Mesenteric fat pad (tissue), 1 donor: ENCODE measurements at places on chromosomes 3 and 15.

DNA sequence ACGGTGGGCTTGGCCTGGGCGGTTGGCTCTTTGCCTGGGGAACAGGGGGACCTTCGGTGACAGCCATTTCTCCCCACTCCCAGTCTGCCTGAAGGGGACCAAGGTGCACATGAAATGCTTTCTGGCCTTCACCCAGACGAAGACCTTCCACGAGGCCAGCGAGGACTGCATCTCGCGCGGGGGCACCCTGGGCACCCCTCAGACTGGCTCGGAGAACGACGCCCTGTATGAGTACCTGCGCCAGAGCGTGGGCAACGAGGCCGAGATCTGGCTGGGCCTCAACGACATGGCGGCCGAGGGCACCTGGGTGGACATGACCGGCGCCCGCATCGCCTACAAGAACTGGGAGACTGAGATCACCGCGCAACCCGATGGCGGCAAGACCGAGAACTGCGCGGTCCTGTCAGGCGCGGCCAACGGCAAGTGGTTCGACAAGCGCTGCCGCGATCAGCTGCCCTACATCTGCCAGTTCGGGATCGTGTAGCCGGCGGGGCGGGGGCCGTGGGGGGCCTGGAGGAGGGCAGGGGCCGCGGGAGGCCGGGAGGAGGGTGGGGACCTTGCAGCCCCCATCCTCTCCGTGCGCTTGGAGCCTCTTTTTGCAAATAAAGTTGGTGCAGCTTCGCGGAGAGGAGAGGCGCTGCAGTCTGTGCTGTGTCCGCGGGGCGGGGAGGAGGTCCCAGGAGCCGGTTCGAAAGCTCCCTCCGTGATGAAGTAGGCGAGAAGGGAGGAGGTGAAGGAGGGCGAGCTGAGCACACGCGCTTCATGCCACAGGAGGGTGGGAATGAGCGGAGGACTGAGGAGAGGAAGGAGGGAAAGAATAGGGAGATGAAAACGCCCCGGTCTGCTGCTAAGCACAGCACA is 9.6 kb downstream of the CLEC3B start:
- no peak for DNase-seq

DNA sequence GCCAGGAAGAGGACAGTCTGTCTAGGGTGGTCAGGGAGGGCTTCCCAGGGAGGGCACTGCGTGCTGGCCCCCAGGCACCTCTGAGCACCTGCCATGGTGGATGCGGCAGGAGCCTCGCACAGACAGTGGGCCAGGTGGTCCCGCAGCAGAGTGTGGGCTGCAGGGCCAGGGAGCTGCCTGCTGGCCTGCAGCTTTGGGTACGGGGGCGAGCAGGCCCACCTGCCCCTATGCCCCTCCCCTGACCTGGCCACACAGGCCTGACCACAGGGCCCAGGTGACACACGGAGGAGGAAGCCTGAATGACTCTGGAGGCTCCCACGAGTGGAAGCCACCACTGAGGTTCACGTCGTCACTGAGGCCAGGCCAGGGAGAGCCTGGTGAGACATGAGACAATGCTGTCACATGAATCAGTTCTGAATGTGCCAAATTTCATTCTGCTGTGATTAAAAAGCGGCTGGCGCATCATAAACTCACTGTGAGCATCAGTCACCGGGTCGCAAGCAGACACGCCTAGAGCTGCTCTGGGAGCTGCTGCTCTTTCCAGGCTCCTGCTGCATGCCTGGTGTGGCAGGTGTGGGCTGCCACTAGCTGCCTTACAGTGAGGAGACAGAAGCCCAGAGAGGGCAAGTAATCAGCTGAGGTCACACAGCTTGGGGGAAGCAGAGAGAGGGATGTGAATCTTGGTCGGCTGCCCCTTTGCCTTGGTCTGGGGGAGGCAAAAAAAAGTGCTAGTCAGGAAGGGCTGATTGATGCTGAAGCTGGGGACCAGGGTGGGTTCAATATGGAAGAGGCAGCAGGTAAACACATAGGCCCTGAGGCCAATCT is 39.5 kb upstream of the IQSEC1 start:
- DNase-seq: no peak

- no peak for DNase-seq
Measured at GRCh38 chr3:32818970-32819511, 1.2 kb downstream of the TRIM71 start.

DNA sequence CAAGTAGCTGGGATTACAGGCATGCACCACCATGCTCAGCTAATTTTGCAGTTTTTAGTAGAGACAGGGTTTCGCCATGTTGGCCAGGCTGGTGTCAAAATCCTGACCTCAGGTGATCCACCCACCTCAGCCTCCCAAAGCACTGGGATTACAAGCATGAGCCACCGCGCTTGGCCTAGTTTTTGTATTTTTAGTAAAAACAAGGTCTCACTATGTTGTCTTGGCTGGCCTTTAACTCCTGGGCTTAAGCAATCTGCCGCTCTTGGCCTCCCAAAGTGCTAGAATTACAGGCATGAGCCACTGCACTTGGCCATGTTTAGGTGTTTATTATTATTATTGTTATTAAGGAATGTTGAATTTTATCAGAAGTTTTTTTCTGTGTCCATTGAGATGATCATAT is 14.7 kb downstream of the IL16 start:
- no peak for DNase-seq

- DNase-seq: no peak
Measured at GRCh38 chr3:8767667-8768363, 1.6 kb downstream of the OXTR start.

DNA sequence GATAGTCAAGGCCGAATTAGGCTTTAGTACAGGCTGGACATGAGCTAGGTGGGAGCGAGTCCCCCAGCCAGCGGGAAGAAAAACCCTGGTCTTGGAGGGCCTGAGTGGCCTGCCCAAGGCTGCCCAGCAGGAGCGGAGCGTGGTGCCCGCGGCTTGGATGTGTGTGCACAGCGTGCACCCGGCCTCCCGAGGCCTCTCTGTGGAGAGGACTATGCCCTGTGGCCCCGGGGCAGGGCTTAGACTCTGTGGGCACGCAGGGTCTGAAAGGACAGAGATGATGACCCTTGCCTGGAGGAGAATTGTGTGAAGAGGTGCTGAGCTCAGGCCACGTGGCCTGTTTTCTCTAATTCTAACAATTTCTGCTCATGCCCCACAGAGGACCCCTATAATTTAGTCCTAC is 124.6 kb upstream of the IQSEC1 start:
- DNase-seq: no peak

- DNase-seq: no peak
Measured at GRCh38 chr3:50807266-50807665, 132.5 kb downstream of the DOCK3 start.

GRCh38 chr3:157310329-157311052 is 126.2 kb upstream of the PTX3 start:
- DNase-seq: no peak

GRCh38 chr3:127585813-127586413 is 4.6 kb downstream of the TPRA1 start:
- no peak for DNase-seq

DNA sequence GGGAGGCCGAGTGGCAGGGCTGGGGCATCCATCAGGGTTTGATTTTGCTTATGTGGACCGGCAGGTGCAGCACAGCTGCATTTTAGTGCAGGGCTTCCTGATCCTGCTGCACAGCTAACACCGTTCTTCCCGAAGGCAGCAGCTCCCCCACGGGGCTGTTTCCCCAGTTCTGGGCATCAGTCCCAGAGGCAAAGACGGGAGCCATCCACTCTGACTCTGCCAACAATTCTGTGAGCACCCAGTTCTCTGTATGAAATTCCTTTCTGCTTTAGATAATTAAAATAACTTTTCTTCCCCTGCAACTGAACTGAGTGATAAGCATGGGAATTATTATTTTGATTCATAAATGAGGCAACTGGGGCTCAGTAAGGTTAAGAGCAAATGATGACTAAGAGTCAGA is 262.9 kb upstream of the ATP10A start:
- no peak for DNase-seq

- no peak for DNase-seq
Measured at GRCh38 chr3:73419179-73419803, 205.4 kb downstream of the PDZRN3 start.

GRCh38 chr15:69606144-69606543 is 153.5 kb downstream of the RPLP1 start:
- DNase-seq: no peak

DNA sequence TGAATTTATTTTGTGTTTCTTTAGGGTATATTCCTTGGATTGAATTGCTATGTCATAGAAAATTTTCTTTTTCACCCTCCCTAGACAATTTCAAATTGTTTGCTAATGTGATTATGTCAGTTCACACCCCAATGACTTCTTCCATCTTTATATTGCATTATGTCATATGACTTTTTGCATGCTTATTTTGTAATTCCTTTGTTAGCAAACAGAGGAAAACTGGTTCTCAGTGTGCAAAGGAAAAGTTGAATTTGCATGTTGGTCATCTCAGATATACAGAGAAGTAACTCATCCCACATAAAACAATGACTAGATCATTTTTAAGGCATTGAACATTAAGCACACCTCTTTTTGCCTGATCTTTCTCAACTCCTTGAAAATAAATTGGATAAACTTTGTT is 3.3 kb upstream of the RNF13 start:
- no peak for DNase-seq

DNA sequence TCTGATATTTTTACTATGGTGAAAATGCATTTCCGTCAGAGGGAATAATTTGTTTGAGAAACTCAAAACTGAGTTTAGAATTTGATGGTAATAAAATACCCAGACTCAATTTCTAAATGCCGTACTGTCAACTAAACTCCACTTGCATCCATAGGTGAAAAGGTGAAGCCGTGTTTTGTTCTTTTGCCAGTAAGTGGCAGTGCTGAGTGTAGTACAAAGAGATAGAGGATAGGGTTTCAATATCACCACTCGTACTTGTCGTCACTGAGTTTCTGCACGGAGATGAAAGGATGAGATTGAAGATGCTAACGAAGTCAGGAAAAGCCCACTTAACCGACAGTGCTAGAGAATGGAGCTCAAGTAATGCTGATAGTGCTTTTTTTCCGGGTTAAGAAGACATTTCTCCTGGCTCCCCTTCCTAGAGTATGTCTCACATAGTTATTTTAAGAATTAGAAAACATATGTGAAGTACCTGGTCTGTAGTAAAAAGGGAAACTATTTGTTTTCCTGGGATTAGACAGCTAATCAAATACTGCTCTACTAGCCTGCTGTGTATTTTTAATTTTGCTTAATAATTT is 345.1 kb downstream of the IL5RA start:
- no peak for DNase-seq

DNA sequence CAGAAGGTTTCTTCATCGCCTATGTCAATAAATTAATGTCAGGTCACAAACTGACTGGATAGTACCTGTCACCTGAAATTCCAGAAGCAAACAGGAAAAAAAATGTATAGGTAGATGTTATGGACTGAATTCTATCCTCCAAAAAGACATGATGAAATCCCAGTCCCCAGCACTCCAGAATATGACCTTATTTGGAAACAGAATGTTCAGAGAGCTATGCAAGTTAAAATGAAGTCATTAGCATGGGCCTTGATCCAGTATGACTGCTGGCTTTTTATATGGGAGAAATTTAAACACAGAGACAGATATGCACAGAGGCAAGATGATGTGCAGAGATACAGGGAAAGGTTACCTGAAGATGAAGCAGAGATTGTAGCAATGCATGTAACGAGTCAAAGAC is 953.4 kb downstream of the ZPLD1 start:
- DNase-seq: no peak

DNA sequence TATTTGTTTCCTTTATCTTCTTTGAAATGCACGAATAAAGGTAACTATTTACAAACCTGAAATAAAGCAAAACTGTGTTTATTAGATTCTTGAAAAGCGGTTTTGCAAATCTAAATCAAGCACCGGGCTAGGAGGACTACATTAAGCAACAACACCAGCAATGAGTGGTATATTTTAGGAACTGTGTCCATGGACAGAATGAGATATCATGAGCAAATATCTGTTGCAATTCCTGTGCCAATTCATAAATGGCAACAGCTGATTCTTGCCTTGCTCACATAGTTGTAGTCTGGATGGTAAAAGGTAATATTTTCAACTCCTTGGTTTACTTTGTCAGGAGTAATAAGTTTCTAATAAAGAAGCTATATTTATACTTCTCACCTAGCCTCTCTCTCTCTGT is 403.3 kb downstream of the LPP start:
- no peak for DNase-seq

DNA sequence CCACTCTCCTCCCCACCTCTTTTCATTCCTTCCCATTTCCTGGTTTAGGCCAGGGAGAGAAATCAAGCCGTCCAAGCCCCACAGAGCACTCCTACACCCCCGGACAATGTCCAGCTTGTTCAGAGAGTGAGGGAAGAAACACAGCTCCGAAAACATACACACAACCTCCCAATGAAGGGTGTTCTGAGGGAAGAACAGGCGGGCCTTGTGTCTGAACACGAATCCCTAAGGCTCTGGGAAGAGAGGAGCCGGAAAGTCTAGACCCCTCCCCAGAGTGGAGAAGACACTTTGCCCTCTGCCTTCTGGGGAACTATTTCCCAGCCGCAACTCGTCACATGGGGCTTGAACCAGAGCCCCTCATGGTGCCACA is 30.5 kb downstream of the ACAN start:
- no peak for DNase-seq

DNA sequence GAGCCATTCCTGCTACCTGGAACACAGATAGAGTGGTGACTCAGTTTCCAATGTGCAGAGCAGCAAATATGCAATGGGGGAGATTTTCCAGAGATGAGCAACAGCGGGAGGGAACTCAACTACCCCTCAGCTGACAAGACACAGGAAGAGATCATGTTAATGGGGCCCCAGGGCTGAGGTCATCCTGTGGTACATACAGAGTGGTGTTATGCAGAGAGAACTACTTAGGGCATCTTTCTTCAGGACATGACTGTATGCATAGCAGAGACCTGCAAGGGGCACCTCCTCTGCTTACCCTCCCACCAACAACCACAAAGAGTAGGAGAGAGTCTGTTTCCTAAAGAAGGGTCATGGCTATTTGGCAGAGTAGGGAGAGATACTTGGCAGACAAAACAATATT is 6.8 kb upstream of the TBC1D5 start:
- no peak for DNase-seq

- no peak for DNase-seq
Measured at GRCh38 chr3:196660381-196661166, 21.1 kb downstream of the NRROS start.

- DNase-seq: no peak
Measured at GRCh38 chr3:137222736-137223225, 265.0 kb downstream of the IL20RB start.

DNA sequence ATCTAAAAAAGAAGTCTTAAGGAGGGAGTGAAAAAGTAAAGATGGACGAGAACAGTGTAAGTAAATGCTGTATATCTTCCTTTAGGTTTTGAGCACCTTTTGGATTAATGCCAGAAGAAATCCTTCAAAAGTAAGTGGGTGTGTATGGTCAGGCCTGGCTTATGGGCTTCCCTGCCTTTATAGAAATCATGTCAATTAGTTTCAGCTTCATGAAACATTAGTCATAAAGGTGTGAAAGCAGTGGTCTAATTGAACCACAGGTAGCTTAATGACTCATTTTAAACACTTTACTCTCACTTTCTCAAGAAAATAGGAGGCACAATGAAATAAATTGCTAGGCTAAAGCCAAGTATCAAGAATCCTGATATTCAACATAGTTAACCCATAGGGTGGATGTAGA is 467.4 kb upstream of the DPPA4 start:
- no peak for DNase-seq
